D341Med (cell line): ENCODE measurements at places on chromosomes 3 and 15.

- DNase-seq = no peak
Measured at GRCh38 chr15:39552556-39552955, 28.3 kb upstream of the THBS1 start.

DNA sequence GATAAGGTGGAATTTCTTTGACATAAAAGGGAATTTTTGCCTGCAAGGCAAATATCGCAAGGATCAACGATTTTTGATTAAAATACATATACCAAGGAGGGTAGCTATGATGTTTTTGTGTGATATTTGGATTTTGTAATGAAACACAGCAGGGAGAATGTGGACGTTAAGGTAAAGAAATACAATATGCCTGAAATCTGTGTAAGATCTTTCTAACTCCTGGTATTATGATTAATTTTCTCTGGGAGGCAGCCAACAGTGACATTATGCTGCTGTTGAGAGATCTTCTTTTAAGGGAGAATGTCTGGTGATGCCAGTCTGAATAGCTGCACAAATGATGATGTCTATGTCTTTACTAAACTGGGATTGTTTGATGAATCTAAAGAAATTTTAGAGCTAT lies 972.2 kb downstream of the SQOR start:
- no peak for DNase-seq

DNA sequence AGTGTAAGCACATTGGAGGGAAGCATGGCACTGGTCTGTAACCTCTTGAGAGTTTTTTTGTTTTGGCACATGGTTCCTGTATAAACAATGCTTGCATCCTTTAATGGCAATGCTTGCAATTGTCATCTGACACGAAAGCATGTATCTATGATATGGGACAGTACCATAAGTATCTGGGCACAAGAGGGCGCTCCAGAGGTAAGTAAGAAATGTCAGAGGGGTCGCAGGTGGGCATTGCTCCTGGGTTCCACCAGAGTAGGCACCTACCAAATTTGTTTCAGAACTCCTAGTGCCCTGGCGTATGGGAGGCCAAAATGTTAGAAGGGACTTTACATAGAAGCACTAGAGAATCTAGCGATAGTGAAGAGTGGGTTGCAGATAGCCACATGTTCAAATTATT lies 58.7 kb upstream of the BCHE start:
- DNase-seq = peak; percentile 56

GRCh38 chr15:33730815-33731214 lies 237.5 kb upstream of the CHRM5 start:
- DNase-seq = no peak

- no peak for DNase-seq
Measured at GRCh38 chr15:65695081-65695480, 73.3 kb downstream of the SLC24A1 start.

- no peak for DNase-seq
Measured at GRCh38 chr15:79004336-79004735, 59.5 kb upstream of the CTSH start.

DNA sequence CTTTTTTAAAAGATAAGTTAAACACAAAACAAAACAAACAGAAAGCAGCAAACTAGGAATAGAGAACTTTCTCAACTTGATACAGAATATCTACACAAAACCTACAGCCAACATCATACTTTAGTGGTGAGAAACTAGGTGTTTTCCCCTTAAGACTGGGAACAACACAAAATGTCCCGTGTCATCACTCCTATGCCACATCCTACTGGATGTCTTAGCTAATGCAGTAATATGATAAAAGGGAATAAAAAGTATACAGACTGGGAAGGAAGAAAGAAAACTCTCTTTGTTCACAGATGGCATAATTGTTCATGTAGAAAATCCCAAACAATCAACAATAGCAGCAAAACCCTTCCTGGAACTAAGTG lies 45.9 kb downstream of the TMEM45A start:
- no peak for DNase-seq

- no peak for DNase-seq
Measured at GRCh38 chr3:148816981-148817525, 10.6 kb upstream of the CPB1 start.

- DNase-seq = no peak
Measured at GRCh38 chr3:49794431-49794830, 5.2 kb downstream of the CDHR4 start.

- DNase-seq = no peak
Measured at GRCh38 chr3:29283231-29284119, 2.6 kb downstream of the RBMS3 start.

GRCh38 chr3:149752788-149753136 lies 473 bp upstream of the COMMD2 start:
- DNase-seq = no peak

- DNase-seq = no peak
Measured at GRCh38 chr3:154786724-154787123, 293.4 kb upstream of the MME start.

- peak; percentile 94 for DNase-seq
Measured at GRCh38 chr15:75204340-75205063, 2.8 kb downstream of the C15orf39 start.

GRCh38 chr3:190892395-190892902 lies 30.0 kb upstream of the GMNC start:
- DNase-seq = peak; percentile 44

DNA sequence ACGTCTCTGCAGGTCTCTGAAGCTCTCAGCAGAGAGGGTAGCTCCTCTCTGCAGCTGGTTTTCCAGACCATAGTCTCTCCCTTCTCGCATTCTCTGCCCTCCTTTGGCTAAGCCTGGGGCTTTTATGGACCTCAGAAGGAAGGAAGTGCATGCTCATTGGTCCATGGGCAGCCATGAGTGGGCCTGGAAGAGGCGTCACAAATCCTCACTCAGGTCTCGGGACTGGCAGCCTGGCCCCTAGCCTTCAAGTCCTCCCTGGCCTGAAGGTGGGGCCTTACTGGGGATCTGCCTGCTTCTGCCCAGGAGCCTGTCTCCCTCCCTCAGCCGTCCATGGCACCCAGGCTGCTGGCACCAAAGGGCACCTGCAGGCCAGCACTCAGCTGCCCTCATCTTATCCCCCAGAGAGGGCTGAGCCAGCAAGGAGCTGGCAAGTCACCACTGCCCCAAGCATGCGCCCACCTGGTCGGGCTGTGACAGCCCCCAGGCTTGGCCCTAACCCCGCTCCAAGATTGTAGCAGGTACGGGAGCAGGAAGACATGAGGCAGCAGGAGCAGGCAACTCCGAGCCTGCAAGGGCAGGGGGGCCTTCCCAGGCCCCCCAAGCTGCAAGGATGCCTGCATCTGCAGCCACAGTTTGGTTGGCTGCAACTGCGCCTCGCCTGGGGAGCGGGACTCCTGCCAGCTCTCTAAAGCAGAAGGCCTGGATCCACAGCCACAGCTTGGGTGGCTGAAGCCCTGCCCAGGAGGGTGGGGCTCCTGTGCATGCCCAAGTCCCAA lies 37.4 kb downstream of the GHSR start:
- no peak for DNase-seq

GRCh38 chr3:47017504-47018268 lies 38.2 kb downstream of the NBEAL2 start:
- DNase-seq = no peak

GRCh38 chr15:77656294-77656693 lies 23.6 kb upstream of the LINGO1 start:
- no peak for DNase-seq

- DNase-seq = no peak
Measured at GRCh38 chr3:143389388-143389787, 269.8 kb downstream of the CHST2 start.
